Right ventricle myocardium superior (tissue), 1 donor: ENCODE measurements at places on chromosomes 13 and 19. TPM values are rescaled to one million over a fixed set of nuclear protein-coding genes. Genes with fewer than 3 reads are reported as not detected.

DNA sequence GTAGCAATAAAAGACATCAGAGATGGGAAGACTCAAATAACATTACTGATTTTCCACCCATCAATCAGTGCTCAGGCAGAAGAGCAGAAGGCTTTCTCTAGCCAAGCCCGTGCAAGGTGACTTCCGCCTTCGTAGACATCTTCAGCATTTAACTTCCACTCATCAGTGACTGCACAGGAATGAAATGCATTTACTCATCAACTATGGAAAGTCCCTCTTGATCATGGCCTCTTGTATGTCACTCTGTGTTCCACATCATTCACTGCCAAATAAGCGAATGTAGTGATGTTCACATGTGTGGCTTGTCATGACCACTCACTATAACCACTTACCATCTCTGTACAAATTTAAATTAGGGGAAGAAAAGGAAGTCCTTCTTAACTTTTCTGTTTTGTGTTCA, 49.4 kb downstream of the SACS start:
- DNase-seq = no peak

GRCh38 chr13:95620825-95621498, 23.5 kb downstream of the DZIP1 start:
- no peak for DNase-seq

- DNase-seq = no peak
Measured at GRCh38 chr13:84812078-84812477, 929.8 kb upstream of the SLITRK1 start.

GRCh38 chr13:31000889-31001288, 68.4 kb downstream of the TEX26 start:
- no peak for DNase-seq

DNA sequence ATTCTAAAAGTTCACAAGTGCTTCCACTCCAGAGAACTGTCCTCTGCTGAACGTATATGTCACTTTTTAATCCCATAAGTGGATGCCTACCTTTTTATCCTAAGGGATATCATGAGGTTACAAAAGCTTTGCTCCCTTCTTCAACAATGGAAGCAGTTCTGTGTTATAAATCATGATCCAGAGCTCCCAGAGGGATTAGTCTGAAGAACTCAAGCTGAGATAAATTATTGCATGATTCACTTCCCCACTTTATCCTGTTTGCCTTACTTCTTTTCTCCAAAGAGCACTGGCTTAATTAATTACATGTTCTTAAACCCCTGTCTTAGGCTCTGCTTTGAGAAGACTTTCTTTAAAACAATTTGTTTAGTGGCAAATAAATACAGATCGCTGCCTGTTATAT, 246.7 kb downstream of the PCDH17 start:
- no peak for DNase-seq

The CEACAM19 gene
- total RNA-seq = 3.9 TPM

The PSG4 gene
- not detected for total RNA-seq

The FLT3LG gene
- total RNA-seq = 3.6 TPM

The OR7D2 gene
- total RNA-seq = 0.22 TPM
